ENCODE measurements at places on chromosomes 11 and 22.

GRCh38 chr11:2090172-2091111 lies 48.7 kb downstream of the IGF2 start:
- no peak for DNase-seq

GRCh38 chr11:28417601-28418323 lies 309.6 kb downstream of the METTL15 start:
- no peak for DNase-seq

- DNase-seq = no peak
Observed at GRCh38 chr11:116649268-116649667, 123.5 kb downstream of the BUD13 start.

DNA sequence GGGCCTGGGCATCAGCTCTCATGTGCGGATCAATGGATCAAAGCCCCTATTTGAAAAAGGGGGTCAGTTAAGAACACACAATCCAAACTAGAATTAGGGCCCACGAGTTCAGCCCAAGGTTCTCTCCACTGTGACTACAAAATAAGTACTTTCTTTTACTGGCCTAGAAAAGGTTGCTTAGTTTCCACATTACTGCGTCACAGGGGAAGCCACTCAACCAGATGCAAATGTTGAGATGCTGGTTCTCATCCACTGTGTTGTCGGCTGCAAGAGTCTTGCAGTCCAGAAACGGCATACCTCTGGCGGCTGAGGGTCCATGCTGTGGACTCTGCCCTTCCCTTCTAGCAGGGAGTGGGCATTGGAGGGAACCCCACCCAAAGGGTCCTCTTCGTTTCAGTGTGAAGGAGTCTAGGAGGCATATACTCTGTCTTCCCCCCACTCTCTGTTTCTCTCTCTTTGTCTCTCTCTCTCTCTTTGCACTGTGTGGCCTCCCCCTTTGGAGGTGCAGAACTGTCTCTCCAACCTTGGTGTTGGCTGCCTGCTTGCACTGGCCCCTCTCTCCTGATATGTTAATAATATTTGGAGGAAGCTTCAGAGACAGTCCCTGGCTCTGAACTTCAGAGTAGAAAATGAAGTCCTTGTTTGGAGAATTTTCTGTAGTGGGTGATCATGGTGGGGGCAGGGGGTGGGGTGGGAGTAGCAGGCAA lies 99.0 kb upstream of the NNMT start:
- no peak for DNase-seq

- DNase-seq = no peak
Observed at GRCh38 chr11:101445761-101446160, 138.0 kb downstream of the TRPC6 start.

Measured in AG08396 (cell line).